Mesendoderm (in vitro differentiated cells): ENCODE measurements at places on chromosomes 5 and 9.
A peak's percentile ranks its signal among the peaks of the same experiment; 100 is the strongest.

GRCh38 chr9:132562306-132562573, 20.2 kb upstream of the BARHL1 start:
- DNase-seq, result no peak

DNA sequence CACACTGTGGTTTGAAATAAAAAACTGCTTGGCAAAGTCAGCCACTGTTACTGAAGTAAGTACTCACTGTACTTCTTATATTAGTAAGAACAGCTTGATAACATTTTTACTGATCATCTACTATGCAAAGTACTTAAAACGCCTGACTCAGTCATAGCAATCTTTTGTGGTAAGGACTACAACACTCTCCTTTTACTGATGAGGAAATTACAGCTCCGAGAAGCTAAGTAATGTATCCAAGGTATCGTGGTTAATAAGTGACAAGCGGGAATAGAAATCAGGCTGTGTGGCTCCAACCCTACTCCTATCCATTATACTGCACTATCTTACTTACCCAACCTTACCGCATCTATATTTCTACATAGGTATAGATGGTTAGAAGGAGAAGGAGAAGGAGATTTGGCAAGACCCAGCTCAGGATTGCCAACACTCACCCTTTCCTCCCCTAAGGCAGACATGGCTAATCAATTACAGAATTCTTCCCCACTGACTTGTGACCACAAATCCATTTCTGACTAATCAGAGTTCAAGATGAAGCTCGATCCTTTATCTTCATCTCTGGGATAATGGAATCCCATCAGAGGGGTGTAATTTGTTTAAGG, 281.4 kb downstream of the SPOCK1 start:
- peak; percentile 64 for DNase-seq

DNA sequence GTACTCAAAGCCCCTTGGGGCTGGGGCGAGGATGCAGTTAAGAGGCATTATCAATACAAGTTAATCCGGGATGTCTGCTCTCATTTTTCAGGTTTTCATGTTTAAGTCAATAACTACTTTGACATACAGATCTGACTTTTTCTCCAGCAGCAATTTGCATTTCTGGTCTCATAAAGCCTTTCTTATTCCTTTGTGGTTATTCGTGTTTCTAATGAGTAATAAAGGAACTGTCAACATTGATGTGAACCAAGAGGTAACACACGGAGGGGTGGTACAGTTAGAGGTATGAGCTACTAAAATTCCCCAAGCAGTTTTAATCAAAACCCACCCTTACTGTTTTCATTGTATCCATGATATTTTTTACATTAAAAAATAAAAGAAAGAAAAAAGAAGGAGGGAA, 138.0 kb upstream of the NFIB start:
- DNase-seq, result no peak

DNA sequence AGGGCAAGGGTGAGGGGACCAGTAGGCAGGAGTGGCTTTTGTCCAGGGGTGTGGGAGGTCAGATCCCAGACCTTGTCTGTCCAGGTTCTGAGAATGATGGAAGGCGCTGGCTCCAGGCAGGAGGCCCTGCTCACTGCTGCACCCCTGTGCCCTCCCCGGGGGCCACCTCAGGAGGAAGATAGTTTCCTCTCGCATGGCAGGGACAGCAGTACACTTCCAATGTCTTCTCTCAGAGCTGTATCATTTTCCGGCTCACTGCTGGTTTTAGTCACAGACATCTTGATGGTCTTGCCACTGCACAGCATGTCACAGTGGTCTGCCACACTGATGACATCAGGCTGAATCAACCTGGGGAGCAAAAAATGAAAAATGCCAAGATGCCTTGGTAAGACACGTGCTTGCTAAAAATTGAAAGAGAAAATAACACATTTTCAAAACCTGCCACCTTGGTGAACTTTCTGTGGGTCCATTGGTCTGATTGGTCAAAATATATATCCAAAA, 3.3 kb upstream of the SLC6A3 start:
- no peak for DNase-seq

GRCh38 chr5:10601246-10602030, 37.6 kb downstream of the ANKRD33B start:
- no peak for DNase-seq

GRCh38 chr9:110334183-110334582, 3.5 kb downstream of the TXNDC8 start:
- no peak for DNase-seq

- DNase-seq, result no peak
These were observed 28.0 kb downstream of the NKD2 start for GRCh38 chr5:1036504-1037122.

- no peak for DNase-seq
These were observed 83.0 kb downstream of the CMYA5 start for GRCh38 chr5:79772651-79773050.

- no peak for DNase-seq
These were observed 648.5 kb downstream of the RAB3C start for GRCh38 chr5:59231221-59231931.

GRCh38 chr5:113150221-113150620, 173.6 kb downstream of the DCP2 start:
- no peak for DNase-seq

- no peak for DNase-seq
These were observed 3.5 kb upstream of the GBGT1 start for GRCh38 chr9:133167096-133167730.

GRCh38 chr5:37886242-37886905, 46.5 kb upstream of the GDNF start:
- DNase-seq, result no peak

GRCh38 chr5:77773734-77774280, 2.3 kb downstream of the TBCA start:
- peak; percentile 26 for DNase-seq

- DNase-seq, result peak; percentile 95
These were observed 732 bp downstream of the MARCHF11 start for GRCh38 chr5:16178745-16179372.

- DNase-seq, result no peak
These were observed 311.3 kb downstream of the NDUFS4 start for GRCh38 chr5:53871775-53872174.
